Muscle of arm (tissue), 14 donors: ENCODE measurements at places on chromosomes 4 and X. TPM values are rescaled to one million over a fixed set of nuclear protein-coding genes. Genes with fewer than 3 reads are reported as not detected.
A peak's percentile ranks its signal among the peaks of the same experiment; 100 is the strongest.

- no peak for DNase-seq
Measured at GRCh38 chr4:86449746-86450588, 90.1 kb upstream of the MAPK10 start.

DNA sequence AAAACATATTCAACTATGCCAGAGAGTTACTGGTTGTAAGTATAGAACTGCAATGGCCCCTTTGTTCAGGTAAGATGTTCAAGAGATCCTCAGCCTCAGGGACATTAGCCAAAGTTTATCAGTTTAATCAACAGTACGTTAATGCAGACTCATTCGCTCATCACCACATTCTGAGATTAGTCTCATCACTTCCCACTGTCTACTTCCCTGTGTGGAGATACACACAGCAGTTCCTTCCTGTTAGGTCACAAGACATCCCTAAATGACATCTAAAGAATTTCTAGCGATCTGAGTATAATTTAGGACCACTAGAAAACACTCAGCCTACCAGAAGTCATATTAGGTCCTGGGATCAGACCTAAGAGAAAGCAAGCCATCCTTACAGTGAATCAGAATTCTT, 10.4 kb downstream of the SLC10A7 start:
- DNase-seq = no peak

- peak; percentile 43 for DNase-seq
Measured at GRCh38 chr4:137794764-137795254, 262.5 kb upstream of the PCDH18 start.

The KLHL4 gene
- polyA plus RNA-seq = 4.3 TPM

- DNase-seq = no peak
Measured at GRCh38 chrX:3811331-3812311, 98.2 kb upstream of the PRKX start.

The CFAP99 gene
- 0.22 TPM for polyA plus RNA-seq

DNA sequence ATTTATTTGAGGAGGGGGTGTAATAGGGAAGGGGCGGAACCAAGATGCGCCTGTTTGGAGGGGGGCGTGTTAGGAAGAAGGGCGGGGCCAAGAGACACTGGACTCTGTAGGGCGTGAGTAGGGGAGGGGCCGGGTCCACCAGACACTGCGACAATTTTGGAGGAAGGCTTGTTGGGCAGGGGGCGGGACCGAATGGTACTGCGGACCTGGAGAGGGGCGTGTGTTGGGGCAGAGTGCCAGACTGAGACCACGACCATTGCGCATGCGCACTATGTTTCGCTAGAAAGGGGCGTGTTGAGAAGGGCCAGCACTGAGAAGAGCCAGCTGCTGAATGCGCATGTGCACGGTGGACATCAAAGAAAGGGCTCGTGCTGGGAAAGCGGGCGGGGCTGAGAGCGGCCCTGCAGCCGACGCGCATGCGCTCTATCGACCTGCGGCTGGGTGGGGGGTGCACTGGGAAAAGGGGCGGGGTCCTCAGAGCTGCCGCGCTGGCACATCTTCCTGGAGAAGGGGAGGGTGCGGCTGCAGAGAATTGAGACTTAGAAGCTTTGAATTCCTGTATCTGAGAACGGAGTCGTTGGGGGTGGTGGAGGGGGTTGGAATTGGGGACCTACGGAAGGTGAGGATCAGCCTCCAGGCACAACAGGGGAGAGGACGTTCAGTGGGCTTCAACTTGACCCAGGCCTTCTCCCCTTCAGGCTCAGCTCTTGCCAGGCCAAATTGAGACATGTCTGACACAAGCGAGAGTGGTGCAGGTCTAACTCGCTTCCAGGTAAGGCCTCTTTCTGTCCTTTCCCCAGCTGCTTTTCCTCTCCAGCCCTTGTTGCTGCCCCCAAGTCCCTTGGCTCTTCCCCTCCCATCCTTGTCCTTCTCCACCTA, 1.3 kb downstream of the MAGED2 start:
- DNase-seq = peak; percentile 97

The CXCL1 gene
- 0.15 TPM for polyA plus RNA-seq

GRCh38 chr4:180538384-180539057, 1704.7 kb upstream of the TENM3 start:
- DNase-seq = no peak

The LNX1 gene
- 4.6 TPM for polyA plus RNA-seq

DNA sequence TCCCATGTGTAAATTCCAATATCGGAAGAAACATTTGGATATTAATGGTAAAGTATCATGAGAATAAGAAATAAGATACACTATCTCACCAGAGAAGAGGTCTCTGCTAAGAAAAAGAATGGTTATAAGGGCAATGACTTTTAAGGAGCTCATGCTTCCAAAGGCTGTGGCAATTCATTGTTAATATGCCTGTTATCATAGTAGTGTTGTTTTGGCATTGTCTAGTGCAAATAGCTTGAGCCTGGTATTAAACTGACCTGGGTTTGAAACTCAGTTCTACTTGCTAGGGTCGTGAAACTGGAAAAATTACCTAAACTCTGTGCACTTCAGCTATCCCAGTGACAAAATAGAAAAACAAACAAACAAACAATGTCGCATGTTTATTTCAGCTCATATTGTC, 8.8 kb downstream of the HPGDS start:
- no peak for DNase-seq

DNA sequence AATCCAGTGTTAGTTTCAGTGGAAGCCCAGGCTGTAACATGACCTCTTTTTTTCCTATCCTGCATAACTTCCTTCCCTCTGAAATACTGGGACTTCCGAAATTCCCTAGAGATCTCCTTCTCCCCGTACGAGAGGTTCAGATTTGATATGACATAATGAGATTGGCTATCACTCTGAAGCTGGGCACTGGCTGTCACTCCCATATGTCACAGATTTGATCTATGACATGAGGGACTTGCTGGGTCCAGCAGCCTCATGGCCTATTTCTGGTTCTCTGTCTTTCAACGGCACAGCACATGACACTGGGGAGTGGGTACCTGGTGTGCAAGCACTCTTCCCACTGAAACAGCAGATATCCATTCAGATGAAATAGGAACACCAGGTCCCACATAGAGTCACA, 36.7 kb downstream of the PF4 start:
- no peak for DNase-seq

The SLC10A3 gene
- polyA plus RNA-seq = not detected

GRCh38 chr4:24965627-24966026, 52.8 kb upstream of the CCDC149 start:
- no peak for DNase-seq

GRCh38 chr4:17758485-17758884, 22.9 kb downstream of the FAM184B start:
- no peak for DNase-seq

The GLUD2 gene
- 2.7 TPM for polyA plus RNA-seq

The PLAC8 gene
- 1.9 TPM for polyA plus RNA-seq

The RAP2C gene
- 50.5 TPM for polyA plus RNA-seq

The TRO gene
- polyA plus RNA-seq = 99.9 TPM

GRCh38 chr4:141814499-141814898, 178.1 kb downstream of the IL15 start:
- DNase-seq = no peak

The HERC5 gene
- polyA plus RNA-seq = 3.3 TPM

The TMPRSS11D gene
- 0.50 TPM for polyA plus RNA-seq

- DNase-seq = no peak
Measured at GRCh38 chr4:98516042-98516440, 142.4 kb downstream of the TSPAN5 start.

DNA sequence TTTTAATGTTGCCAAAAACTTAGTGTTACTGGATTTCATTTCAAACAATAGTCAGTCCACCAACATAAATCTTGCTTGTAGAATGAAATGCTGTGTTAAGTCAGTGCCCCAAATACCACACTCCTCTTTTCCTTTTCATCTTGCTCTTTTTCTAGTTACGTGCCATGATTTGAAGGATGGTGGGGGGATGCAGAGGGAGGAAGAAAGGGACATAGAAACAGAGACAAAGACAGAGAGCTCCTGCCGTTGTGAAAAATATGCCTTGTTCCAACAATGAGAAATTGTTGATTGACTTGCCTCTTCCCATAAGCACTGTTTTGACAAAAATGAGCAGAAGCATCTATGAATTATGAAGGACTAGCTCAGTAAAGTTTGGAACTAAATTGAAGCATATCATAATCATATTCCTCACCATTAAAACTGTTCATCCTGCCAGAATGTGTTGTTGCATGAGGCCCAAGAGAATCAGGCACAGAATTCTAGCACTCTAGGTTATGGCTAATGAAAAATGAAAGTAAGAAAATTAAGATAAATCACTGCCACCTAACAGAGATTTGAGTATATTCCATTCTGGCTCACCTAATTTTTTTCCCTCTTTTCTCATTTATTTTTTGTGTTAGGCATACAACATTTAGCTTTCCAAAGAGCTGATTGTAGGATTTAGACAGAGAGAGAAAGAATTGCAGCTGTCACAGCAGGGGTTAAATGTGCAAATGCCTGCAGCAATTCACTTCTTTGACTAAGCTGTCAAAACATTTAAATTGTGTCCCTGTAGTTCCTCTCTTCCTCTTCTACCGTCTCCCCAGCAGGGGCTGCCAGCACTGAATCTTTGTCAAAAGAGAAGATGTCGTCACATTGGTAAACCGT, 111.6 kb upstream of the PTPN13 start:
- DNase-seq = no peak

DNA sequence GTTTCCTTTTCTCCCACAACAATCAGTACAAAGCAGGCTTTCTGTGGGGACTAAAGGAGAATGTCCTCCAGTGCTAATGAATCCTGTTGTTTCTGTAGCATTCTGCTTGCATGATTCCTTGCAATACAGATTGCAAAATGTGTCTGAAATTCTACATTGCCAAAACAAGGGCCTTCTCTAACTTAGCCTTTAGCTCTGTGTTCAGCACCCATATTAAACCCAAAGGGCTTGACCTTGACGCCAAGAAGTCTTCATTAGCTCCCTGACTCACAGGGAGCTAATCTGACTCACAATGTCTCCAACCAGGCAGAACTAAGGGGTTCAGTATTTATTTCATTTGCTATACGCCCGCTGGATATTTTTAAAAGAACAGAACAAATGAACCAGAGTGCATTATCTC, 241.4 kb upstream of the CLNK start:
- DNase-seq = no peak

DNA sequence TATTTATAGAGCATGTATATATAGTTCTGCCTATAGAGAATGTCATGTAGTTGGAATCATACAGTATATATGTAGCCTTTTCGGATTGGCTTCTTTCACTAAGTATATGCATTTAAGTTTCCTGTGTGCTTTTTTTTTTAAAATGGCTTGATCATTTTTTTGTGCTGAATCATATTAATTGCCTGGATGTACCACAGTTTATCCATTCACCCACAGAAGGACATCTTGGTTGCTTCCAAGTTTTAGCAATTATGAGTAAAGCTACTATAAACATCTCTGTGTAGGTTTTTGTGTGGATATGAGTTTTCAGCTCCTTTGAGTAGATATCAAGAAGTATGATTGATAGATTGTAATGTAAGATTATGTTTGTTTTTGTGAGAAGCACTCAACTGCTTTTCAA, 23.8 kb downstream of the PTTG2 start:
- DNase-seq = no peak

The MAMLD1 gene
- polyA plus RNA-seq = 16.7 TPM

DNA sequence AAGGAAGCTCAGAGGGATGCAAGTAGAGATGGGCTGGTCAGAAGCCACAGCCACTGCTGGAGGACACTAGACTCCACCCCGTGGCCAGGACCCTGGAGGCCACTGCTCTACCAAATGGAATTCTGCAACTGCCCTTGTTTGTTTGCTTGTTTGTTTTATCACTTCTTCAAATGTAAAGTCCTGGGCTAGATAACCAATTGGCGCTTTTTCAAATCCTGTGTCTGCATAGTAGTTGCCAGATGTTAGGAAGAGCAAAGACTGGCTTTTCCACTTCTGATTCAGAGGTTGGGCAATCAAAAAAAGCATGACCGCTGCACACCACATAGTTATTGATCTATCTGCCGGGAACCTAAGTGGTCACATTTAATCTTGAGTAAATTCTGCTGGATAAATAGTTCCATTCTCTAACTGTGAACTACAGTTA, 255.2 kb upstream of the SFRP2 start:
- DNase-seq = no peak

GRCh38 chrX:54043541-54044125, 640 bp downstream of the PHF8 start:
- peak; percentile 27 for DNase-seq

DNA sequence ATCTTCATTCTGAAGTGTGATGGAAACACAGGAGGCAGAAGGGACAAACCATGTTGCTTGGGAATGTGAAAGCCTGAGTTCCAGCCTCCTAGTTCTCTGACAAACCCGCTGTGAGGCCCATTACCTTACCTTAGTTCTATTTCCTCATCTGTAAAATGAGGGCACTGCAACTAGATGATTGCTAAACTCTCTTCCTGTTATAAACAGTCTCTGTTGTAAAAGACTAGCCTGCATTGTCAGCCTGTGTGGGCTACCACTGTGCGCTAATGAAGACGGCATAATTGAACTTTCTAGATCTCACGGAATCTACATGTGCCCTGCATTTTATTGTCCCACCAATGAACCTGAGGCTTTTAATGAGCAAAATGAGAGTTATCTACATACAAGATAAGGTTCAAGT, 147.2 kb downstream of the AFF2 start:
- no peak for DNase-seq

DNA sequence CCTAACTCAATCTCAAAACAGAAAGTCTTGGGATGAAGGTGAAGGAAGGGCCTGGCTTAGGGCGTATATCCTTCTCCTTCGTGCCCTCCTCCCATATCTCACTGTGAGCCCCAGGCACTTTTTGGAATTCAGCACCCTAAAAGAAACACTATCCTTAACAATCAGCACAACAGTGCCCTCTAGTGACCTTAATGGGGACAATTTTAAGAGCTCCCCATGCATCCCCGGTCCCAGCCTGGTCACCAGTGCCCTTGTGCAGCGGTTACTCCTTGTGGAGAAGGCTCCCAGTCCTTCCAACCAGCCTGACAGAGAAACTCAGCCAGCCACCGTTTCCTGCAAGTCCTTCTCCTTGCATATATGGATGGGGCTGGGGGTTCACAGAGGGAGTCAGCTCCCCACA, 4.2 kb downstream of the PAK3 start:
- DNase-seq = no peak

The OGT gene
- 173 TPM for polyA plus RNA-seq

The DDIT4L gene
- polyA plus RNA-seq = 11.9 TPM

- DNase-seq = no peak
Measured at GRCh38 chrX:45126158-45126557, 74.5 kb downstream of the DIPK2B start.
